Stimulated activated CD8-positive, alpha-beta memory T cell treated with anti-CD3 and anti-CD28 coated beads, Interleukin-4, amount 100 ng/mL, for 1 hour (primary cell): ENCODE measurements at places on chromosomes 5 and 9.

GRCh38 chr9:20624201-20625002 lies 2.1 kb upstream of the MLLT3 start:
- no peak for DNase-seq

GRCh38 chr5:89946508-89946907 lies 463.0 kb downstream of the CETN3 start:
- DNase-seq: no peak

DNA sequence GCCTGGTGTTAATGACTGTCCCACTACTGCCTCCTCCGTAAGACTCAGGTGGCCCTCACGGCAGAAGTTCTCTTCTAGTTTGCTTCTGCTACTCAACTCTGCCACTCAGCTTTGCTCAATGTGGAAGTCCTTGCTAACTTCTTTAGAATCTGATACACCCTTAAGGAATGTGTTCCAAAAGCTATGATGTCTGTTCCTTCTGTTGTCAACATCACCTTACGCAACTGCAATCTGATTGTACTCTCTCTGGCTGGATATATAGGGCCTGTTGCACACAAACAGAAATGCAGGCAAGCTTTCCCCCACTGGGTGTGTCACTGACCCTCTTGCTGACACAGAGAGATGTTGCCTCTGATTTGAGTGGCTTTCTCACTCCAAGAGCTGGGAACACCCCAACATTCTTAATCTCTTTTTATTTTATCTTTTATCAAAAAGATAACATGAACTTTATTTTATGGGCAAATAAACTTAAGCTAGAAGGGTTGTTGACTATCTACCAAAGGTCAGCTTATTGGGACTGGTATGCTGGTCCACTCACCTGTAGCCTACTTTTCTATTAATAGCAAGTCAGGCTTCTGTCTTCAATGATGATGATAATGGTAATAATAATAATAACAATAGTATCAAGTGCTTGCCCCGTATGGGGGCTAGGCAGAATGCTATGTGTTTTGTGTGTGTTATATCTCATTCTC lies 25.2 kb downstream of the TMEM252 start:
- no peak for DNase-seq

DNA sequence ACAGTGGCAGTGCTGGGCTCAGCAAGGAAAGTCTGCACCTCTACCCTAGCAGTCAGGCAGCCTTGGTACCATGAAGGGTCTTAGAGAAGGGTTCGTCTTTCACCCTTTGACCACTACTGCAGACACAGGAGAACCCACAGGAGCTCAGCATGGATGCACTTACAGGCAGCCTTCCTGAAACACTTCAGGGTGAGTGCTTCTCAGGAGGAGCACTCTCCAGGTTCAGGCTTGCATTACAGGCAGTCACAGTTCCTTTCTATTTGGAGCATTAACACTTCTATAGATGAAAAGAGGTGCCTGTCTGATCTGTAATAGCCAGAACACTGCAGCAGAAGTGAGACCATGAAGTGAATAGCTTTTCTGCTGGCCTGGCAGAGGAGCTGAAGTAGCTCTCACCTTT lies 8.7 kb upstream of the CYLC2 start:
- no peak for DNase-seq

GRCh38 chr5:131615957-131616356 lies 19.1 kb downstream of the RAPGEF6 start:
- no peak for DNase-seq

GRCh38 chr5:139808481-139809330 lies 13.1 kb downstream of the PSD2 start:
- DNase-seq: no peak

GRCh38 chr5:81326554-81326953 lies 25.2 kb downstream of the ZCCHC9 start:
- DNase-seq: no peak

- no peak for DNase-seq
Measured at GRCh38 chr5:10545084-10545483, 18.8 kb upstream of the ANKRD33B start.

DNA sequence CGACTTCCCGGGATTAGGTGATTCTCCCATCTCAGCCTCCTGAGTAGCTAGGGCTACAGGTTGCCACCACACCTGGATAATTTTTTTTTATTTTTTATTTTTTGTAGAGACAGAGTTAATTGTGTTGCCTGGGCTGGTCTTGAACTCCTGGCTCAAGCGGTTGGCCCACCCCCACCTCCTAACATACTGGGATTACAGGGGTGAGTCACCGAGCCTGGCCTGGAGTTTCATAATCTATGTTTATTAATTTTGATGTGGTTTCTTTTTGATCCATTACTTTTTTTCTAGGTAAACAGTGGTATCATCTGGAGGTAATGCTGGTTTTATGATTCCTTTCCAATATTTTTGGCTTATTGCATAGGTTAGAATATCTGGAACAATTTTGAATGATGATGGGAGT lies 54.2 kb downstream of the KIAA1958 start:
- DNase-seq: no peak

GRCh38 chr5:55219770-55220169 lies 7.3 kb downstream of the MCIDAS start:
- DNase-seq: no peak

GRCh38 chr9:135315572-135315971 lies 164.0 kb upstream of the PPP1R26 start:
- DNase-seq: no peak

- DNase-seq: no peak
Measured at GRCh38 chr9:110355911-110356310, 18.2 kb upstream of the TXNDC8 start.

GRCh38 chr5:135246923-135247795 lies 151.9 kb downstream of the MACROH2A1 start:
- no peak for DNase-seq

- DNase-seq: no peak
Measured at GRCh38 chr5:52989781-52990527, 802 bp downstream of the ITGA2 start.

GRCh38 chr5:179326122-179326927 lies 18.9 kb downstream of the ADAMTS2 start:
- DNase-seq: no peak

- DNase-seq: no peak
Measured at GRCh38 chr5:39730006-39730405, 305.2 kb upstream of the DAB2 start.

GRCh38 chr5:75610201-75610600 lies 1.1 kb upstream of the ANKDD1B start:
- no peak for DNase-seq

DNA sequence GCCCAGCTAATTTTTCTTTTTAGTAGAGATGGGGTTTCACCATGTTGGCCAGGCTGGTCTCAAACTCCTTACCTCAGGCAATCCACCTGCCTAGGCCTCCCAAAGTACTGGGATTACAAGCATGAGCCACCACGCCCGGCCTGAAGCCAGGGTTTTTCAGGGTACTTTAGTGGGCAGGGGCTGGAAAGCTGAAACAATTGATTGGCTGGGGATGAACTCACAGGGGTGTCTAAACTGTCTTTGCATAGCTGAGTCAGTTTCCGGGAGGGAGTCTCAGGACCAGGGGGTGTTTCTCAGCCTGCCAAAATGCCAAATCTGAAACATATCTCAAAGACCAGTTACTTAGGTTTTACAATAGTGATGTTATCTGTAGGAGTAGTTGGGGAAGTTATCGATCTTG lies 46.1 kb downstream of the PRUNE2 start:
- DNase-seq: no peak

GRCh38 chr5:141630570-141631140 lies 6.0 kb downstream of the HDAC3 start:
- DNase-seq: no peak

DNA sequence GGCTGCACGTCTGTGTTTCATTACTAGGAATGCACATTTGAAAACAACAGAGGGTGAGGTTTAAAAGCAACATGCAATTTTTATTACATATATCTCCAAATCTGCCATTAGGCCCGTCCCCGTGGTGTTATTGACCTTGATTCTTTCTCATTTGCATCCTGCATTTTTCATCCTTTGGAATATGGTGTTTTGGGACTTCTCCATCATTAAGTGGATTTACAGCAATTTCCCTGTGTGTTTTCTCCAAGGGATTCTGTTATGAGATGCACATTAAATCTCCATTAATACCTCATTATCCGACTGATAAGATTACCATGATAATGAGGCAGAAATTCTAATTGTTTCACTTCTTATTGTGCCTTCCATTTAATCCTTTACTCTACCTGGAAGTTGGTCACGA lies 117.6 kb downstream of the GAPVD1 start:
- DNase-seq: no peak

GRCh38 chr9:104984948-104985347 lies 57.0 kb upstream of the ABCA1 start:
- no peak for DNase-seq

DNA sequence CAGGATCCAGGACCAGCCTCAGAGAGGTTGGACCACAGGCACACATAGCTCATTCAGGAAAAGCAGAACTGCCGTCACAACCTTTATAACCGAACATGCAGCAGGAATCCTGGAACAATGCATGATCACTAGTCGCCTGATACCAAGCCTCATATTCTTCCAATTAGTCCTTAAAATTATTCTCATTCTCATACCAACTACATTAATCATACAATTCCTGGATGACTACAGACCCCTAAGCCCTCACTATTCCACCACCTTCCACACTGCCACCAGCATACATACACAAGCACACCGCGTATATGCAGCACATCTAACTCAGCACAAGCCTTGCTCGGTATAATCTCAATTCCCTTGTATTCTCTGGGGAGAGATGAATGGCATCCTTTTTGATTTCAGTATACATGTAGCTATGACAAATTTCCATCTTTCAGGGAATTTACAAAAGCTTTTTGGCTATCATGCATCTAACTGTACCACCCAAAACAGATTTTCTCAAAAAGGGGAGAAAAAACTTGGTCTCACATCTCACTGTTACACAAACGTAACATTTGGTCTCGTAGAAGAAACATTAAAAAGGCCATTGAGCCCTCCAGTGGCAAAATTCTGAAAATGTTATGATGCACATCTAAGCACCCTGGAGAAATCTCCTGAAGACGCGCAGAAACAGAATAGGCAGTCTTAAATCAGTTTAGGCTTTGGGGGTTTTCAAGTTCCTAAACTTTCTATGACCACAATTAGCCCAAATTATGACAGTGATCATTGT lies 46.2 kb downstream of the MCTP1 start:
- DNase-seq: no peak

DNA sequence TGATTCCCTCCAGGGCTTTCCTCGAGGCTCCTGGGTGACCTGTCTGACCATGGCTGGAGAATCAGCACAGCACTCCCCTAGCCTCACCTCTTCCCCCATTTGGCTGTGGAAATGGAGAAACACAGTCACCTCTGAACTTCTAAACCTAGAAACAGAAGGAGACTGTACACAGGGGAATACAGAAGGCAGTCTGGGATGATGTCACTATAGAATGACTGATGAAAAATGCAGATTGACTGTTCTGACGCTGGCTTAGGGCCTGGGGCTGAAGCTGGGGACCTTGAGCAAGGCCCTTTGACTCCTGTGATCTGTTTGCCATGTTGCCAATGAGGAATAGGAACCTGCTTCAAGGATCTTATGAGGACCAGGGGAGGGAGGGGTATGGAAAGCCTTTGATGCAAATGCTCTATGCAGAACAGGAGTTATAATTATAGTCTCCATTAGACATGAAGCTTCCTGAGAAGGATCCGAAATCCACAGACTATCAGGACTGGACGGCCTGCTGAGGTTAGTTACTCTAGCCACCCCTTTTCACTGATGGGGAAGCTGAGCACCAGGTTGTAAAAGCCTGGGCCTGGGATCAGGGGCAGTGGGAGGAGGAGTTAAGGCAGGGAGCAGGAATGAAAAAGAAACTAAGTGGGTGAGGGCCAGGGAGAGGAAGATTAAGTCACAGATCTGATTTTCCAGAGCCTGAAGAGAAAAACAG lies 24.4 kb upstream of the ANXA6 start:
- DNase-seq: no peak

GRCh38 chr5:95925378-95925744 lies 36.3 kb downstream of the ELL2 start:
- DNase-seq: no peak

DNA sequence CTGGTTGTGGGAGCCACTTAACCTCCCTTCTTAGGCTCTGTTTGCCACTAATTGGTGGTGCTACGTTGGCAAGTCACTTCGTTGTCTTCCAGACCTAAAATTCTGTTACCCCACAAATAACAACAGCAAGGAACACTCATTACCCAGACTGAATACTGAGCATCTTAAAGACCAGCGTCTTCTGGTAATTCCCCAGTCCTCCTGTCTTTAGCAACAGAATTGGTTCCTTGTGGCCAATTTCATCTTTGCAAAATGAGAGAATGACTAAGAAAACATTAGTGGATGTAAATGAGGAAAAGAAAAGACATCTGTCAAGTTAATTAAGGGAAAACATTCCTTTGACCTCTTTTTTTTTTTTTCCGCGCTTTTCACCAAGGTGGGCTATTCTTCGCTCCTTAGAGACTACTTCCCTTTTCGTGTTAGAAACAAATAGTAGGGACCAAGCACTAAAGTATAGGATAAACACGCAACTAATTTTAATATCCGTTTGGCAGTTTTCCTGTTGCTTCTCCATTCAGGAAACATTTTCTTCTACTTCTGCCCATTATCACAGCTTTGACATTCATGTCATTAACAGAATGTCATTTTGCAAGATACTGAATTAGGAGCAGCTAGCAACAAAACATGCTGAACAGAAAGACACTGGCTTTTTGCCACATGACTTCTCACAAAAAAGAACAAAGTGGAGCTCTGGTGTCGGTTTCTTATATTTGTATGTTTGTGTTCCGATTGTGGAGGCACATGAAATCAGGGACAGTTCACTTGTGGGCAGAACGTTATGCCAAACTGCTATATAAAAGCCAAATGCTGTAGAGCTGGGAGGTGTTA lies 154.2 kb downstream of the CD180 start:
- no peak for DNase-seq

DNA sequence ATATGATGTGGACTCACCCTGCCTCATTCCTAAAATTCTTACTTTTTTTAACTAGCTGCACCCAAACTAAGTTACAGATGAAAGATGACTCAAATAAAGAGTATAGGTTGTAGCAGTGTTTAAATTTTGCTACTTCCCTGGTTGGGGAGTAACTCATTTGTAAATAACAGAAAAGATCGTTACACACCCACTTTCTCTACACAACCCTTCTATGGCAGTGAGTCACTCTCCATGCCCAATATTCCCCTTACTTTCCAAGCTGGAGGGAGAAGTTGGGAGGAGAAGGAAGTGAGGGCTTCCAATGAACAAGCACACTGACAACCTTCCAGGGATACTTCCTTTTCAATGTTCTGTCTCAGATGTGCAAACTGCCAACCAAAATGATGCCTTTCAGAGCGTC lies 1.9 kb downstream of the RASEF start:
- DNase-seq: no peak

DNA sequence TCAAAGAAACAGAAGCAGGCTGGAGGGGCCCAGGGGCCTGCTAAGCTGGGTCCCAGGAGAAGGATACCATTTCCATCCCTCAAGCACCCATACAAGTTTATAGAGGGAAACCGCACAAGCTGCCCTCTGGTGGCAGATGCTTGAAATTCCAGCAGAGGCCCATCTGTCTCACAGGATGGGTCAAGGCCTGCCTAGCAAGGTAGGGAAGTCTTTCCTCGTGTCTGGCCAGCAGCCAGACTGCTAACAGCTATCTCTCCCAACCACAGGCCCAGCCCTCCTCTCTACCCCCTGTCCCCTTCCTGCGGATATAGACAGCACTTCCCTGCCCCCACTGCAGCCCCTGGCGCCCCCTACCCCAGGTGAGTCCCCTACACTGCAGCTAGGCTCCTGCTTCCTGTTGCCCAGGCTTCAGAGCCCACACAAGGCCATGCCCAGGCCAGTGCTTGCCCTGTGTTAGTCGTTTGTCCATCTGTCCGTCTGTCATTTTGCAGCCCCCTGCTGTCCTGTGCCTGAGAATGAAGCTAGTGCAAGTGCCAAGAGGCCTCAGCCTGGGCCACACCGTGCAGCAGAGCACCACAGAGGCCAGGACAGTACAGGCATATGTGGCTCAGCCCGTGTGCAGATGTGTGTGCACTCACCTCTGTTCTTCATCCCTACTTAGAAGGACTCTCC lies 26.2 kb downstream of the TCF7 start:
- no peak for DNase-seq
